Activated T-helper 1 cell treated with anti-CD3 and anti-CD28 coated beads, Interleukin-2, amount 50 U/mL, for 16 hours (primary cell): ENCODE measurements at places on chromosomes 2 and 18.

- DNase-seq: no peak
Observed at GRCh38 chr2:91748902-91749301, 3057.4 kb downstream of the RPIA start.

GRCh38 chr2:152445791-152446201, 110.8 kb downstream of the FMNL2 start:
- no peak for DNase-seq

- no peak for DNase-seq
Observed at GRCh38 chr2:197809064-197809463, 4.7 kb downstream of the PLCL1 start.

DNA sequence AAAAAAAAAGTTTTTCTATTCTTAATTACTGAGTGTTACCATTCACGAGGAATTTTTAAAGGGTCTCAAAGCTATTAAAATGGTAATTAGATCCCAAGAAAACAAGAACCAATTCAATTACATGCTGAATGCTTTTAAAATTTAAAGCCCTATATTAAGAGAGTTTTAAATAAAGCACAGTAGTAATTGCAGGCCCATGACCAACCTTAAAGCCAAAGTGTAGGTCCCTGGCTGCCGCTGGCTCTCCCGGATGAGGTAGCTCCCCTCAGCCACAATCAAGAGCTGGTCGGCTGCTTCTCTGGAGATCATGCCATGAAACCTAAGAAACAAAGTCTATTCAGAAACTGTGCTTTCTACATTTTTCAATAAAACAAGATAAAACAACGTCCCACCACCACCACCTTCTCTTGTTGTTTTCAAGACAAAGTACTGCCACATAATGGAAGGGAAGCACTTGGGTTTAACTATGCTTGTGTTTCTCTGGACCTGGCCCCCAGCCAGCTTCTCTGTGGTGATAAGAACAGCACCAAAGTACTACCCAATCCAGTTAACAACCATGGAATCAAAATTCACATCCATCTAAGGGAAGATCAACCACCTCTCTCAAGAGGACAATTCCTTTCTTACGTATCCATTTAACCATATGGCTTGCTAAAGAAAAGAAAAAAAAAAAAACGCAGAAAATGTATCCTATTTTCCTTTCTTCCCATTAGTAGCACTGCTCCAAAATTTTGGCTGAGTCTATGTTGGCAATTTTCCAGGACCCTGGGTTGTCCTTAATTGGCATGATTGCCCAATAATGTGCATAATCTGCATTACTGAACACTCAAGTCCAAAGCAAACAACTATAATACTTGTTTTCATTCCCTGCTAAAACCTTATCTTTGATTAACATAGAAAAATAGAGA, 90.1 kb downstream of the CHN1 start:
- no peak for DNase-seq

GRCh38 chr2:15031745-15032240, 399.3 kb downstream of the LRATD1 start:
- DNase-seq: no peak

DNA sequence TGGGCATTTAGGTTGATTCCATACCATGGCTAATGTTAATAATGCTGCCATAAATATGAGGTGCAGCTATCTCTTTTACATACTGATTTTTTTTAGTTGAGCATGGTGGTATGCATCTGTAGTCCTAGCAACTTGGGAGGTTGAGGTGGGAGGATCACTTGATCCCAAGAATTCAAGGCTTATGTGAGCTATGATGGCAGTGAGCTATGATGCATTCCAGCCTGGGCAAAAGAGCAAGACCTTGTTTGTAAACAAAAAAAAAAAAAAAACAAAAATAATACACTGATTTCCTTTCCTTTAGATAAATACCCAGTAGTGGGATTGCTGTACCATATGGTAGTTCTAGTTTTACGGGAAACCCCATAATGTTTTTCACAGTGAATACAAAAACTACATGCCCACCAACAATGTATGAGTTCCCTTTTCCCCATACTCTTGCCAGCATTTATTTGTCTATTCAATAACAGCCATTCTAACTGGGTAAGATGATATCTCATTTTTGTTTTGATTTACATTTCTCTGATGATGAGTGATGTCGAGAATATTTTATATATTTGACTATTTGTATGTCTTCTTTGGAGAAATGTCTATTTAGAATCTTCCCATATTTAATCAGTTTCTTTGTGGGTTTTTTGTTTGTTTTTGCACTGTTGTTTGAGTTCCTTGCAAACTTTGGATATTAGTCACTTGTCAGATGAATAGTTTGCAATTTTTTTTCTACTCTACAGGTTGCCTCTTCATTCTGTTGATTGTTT, 281.0 kb upstream of the KYNU start:
- no peak for DNase-seq

- no peak for DNase-seq
Observed at GRCh38 chr2:86800856-86801567, 10.3 kb upstream of the CD8A start.

DNA sequence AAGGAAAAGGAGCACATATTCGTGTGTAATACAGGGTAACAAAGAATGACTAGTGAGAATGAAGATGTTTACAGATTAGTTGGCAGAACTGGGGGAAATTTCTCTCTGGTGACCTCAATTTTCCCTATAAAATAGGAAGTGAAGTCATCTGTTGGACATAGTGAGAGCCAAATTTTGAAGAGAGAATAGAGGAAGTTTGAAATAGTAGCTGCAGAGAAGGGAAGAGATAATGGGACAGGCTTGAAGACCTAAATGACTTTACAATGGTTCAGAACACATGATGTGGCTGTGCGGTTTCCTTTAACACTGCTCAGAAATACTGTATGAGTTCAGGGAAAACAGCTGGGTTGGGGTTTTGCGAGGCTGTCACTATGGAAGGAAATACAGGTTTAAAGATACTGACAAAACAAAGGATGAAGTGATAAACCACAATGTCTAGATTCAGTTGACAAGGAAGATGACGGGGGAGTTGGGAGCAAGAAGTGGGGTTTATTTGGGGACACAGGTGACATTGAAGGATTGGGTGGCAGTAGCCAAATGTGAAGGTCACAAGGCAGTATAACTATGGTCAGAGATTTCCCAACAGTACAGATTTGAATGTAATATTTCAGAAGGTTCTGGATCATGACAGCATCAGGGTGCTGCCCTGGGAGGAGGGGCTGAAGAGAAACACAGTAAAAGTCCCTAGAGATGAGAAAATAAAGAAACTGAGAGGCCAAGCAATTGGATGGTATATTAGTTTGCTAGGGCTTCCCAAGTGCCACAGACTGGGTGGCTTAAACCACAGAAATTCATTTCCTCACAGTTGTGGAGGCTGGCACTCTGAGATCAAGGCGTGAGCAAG, 82.6 kb upstream of the TANK start:
- peak; percentile 29 for DNase-seq

DNA sequence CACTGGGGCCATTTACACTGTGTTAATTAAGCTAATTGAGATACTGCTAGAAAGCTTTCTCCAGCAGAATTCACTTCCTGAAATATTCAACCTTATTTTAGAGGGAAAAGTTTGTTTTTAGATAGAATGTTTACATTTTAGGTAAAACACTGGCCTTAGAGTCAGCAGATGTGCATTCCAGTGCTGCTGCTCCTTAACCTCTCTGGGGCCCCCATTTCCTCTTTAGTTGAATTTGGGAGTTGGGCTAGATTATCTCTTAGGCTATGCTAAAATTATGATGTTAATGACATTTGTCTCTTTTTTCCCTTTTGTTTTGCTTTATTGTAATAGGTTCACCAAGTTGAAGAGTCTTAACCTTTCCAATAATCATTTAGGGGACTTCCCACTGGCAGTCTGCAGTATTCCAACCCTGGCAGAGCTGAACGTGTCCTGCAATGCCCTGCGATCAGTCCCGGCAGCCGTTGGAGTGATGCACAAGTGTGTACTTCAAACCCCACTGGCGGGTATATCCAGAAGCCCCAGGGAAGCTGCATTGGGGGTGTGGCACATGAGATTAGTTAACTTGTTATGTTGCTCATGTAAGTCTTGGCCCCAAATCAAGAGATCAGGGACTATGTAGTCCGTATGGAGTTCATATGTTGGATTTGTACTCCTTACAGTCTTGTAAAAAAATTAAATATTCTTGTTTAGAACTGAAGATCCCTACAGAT, 179.5 kb downstream of the PHLPP1 start:
- DNase-seq: no peak
